Stimulated activated CD8-positive, alpha-beta memory T cell treated with anti-CD3 and anti-CD28 coated beads, Interleukin-2, amount 100 ng/mL, for 1 hour (primary cell): ENCODE measurements at places on chromosomes 5 and 9.

- no peak for DNase-seq
Measured at GRCh38 chr5:29231154-29231553, 1962.3 kb upstream of the CDH6 start.

GRCh38 chr9:72931437-72931836 is 21.4 kb downstream of the ALDH1A1 start:
- no peak for DNase-seq

- DNase-seq = no peak
Measured at GRCh38 chr9:88313364-88314220, 74.7 kb upstream of the SPIN1 start.

DNA sequence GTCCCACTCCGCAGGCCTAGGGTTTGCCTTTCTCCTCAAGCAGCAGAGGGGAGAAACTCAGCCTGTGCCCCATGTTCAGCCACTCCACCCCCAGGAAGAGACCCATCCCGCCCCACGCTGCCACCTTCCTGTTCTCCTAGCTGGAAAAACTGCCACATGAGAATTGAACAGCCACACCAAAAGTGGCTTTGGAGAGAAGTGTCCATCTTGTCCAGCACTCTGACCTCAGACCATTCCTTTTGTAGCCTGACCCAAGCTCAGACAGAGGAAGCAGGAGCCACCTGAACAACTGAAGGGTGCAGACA is 8.3 kb upstream of the SLC25A48 start:
- DNase-seq = no peak

- no peak for DNase-seq
Measured at GRCh38 chr5:528629-529511, 4.6 kb upstream of the SLC9A3 start.

DNA sequence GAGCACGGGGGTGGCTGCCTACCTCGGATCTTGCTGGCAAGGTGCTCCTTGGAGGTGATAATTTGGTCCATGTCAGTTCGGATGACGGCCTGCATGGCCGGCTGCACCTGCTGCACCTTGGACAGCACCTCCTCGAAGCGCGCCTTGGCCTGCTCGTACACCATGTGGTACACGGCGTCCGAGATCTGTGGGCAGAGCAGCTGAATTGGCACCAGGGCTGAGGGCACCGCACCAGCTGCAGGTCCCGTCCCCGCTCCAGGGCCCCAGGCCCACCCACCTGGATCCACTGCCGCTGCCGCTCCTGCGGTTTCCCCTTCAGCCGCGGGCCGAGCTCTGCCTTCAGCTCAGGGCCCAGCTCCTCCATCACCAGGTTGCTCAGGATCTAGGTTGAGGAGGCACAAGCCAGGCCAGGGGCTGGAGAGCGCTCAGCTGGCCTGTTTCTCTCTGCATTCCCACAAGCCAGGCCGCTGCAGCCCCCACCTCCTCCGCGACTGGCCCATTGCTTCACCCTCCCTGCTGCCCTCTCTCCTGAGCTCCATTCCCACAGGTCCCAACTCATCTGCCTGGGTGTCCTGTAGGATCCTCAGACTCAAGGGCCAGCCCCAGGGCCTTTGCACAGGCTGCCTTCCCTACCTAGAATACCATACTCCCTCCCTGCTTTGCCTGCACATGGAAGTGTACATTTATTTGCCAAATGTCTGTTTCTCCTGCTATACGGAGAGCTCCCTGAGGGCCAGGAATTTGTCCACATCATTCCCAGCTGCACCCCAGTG is 65.7 kb downstream of the LRSAM1 start:
- DNase-seq = no peak

GRCh38 chr5:88669371-88670050 is 213.5 kb downstream of the MEF2C start:
- DNase-seq = no peak

GRCh38 chr9:6212722-6213375 is 2.8 kb upstream of the IL33 start:
- no peak for DNase-seq

- DNase-seq = no peak
Measured at GRCh38 chr9:97710356-97711222, 13.4 kb upstream of the XPA start.

DNA sequence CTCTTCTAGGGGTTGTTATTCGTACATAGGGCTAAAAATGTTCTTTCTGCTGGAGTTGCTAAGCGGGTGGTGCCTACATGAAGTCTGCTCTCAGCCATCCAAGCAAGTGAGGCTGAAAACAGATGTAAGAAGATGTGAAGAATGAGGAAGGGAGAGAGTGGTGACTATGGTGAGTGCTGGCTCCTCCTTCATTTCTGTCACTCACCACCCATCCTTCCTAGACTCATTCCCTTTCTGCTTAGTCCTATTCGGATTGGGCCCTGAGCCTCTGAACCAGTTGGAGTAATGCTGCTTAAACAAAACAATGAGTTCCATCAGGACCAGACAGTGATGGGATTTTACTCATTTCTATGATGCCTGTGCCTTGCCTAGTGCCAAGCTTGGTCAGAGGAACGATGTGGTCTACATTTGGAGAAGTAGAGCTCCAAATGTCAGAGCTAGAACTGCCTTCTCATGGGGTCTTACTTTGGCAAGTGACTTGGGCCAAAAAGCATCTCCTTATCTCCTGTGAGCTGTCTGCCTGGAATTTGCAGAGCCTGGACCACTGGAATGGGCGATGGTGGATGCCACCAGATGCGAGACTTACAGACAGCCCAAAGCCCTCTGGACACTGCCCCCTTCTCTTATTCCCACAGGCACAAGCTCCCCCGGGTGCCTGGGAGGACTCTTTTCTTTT is 192.9 kb downstream of the FBXL7 start:
- no peak for DNase-seq

DNA sequence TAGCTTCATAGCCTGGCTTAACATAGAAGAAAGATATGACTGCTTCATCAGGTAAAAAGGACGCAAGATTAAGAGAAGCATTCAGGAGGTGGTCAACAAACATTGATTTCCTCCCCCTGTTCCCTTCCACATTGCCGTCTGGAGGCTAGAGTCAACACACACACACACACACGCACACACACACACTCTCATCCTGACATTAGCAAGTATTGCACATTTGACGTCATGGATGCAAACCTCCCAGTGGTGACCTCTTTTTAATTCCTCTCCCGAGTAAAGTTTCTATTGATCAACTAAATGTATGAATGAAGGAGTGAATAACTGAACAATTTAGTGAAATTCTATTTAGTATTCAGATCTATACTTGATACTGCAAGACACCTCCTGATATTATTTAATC is 332.8 kb downstream of the ELAVL2 start:
- DNase-seq = no peak

GRCh38 chr5:75482482-75482881 is 28.9 kb downstream of the CERT1 start:
- DNase-seq = no peak

DNA sequence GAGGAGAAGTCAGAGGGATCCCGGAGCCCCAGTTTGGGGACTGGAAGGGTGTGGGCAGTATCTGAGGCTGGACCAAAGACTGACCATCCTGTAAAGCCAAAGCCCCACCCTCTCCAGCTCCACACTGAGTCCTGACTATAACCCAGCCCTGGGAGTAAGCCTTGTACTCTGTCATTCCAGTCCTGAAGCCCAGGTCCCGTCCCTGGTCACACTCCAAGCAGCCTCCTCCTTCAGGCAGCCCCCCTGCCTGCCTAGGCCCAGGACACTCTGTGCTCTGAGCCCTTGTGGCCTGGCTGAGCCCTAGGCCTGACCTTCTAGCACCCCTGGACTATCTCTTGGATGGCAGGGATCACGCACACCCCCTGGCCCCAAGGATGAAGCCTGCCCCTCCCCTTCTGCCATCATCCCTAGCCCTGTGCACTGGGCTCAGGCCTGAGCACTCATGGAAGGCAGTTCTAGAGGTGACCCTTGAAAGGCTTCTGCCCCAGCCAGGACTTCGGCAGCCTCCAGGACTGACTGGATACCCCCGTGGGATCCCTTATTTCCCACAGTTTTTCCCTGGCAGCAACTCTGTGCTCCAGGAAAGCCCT is 28.0 kb upstream of the ENHO start:
- no peak for DNase-seq

GRCh38 chr5:90550963-90551362 is 7.6 kb upstream of the ADGRV1 start:
- DNase-seq = no peak

DNA sequence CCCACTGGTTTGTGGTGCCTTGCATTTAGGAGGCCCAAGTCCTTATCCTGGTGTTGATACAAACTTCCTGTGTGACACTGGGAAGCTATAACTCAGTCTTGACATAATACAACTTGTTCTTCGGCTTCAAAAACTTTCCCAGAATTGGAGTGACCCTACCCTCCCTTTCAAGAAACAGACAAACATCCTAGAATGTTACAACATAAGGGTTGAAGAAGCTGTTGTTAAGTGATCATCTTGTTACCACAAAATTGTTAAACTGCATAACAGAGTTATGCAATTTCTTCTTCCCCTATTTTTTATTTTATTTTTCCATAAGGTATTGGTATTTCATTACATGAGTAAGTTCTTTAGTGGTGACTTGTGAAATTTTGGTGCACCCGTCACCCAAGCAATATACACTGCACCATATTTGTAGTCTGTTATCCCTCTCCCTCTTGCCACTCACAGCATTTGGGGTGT is 21.3 kb downstream of the TLR4 start:
- DNase-seq = no peak

DNA sequence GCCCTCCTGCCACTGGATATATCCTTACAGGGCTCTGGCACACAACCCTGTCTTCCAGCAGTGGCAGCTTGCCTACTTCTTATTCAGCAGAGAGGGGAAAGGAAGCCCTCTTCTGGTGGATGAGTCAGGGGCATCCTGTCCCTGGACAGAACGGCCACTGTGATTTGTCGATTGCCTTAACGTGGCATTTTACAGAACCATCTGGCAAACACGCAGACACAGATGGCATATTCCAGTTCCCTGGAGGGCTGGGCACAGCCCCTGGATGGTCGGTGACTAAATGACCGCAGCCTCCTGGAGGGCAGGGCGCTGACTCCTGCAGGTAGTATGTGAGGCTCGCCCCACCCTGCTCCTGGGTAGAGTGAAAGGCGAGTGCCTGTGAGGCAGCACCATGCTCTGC is 62.1 kb downstream of the DCP2 start:
- no peak for DNase-seq

GRCh38 chr5:14429101-14430050 is 152.2 kb upstream of the OTULINL start:
- DNase-seq = no peak

DNA sequence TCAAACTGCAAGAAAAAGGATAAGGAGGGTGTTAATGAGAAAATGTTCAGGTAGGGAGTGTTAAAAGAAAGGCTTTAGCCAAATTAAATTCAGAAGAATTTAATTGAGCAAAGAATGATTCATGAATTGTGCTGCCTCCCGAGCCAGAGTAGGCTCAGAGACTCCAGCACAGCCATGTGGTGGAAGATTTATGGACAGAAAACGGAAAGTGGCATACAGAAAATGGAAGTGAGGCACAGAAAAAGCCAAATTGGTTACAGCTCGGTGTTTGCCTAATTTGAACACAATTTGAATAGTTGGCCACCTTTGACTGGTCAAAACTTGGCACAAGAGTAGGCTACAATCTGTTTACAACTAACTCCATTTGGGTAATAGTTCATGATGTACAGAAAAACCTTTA is 9.6 kb upstream of the SLC30A5 start:
- DNase-seq = no peak

- no peak for DNase-seq
Measured at GRCh38 chr9:124370896-124371582, 44.2 kb downstream of the PSMB7 start.

DNA sequence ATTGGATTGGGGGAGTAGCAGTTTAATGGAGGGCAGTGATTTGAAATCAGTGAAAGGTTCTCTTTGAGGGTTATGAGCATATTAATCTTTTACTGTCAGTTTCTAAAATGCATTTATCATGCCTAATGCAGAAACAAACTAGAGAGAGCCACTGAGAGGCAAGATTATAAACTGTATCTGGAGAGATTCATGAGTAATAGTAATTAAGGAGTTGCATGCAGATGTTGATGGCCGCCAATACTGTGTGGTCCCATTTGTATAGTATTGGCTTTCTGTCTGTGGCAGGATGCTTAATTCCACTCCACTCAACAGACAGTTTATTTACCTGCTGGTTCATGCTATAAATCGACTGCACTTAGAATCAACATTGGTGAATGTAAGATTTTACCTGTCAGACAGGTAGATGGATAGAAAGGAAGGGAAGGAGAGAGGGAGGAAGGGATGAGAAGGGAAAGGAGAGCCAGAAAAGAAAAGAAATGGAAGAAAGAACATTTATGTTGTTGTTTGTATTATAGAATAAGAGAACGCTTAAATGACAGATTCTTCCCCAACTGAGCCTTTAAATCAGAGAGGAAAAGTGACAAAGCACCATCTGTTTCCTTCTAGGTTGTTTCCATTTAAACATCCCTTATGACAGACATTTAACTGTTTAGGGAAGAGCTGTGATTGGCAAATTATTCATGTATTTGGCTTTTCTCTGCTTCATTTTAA is 146.5 kb downstream of the PAM start:
- no peak for DNase-seq

DNA sequence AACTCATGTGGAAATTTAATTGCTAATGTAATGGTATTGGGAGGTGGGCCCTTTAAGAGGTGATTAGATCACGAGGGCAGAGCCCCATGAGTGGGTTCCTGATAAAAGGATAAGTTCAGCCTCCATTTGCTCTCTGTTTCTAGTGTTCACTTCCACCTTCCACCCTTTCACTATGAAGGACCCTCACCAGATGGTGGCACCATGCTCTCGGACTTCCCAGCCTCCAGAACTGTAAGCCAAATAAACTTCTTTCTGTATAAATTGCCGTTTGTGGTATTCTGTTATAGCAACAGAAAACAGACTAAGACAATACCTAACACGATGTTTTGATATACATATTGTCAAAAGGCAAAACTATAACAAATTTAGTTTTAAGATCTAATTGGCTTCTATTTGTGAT is 166.2 kb downstream of the DEPDC1B start:
- DNase-seq = no peak

DNA sequence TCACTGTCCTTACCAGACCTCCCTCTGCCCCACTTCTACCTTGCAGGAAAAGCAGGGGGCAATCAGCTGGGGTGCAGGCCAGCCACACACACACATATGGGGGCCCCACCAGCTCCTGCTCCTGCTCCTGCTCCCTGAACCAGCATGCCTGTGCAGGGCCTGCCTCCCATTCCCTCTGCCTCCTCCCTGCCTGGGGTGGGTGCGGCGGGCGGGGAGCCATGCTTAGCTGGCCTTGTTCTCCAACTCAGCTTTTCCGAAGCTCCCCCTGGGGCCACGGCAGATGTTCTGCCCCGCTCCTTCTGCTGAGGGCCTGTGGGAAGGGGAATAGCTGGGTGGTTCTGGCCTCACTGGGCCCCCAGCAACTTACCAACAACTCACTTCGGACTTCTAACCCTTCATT is 89.8 kb downstream of the ZNF354C start:
- DNase-seq = no peak

DNA sequence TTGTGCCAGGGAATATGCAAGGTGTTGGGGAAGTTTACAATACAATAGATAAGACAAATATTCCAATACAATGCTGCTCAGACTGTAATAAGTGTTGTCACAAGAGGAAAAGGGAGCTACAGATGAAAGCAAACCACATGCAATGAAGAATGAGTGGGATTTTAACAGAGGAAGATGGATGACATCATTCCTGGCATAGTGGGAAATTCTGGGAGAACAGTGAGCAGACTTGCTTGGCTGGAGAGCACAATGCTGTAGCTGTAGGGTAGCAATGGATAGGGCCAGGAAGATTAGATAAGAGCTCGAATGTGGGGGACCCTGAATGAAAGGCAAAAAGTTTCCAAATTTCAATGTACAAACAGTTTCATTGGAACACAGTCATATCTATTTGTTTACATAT is 9.5 kb upstream of the DPYSL3 start:
- no peak for DNase-seq

GRCh38 chr5:66306105-66306843 is 162.2 kb downstream of the SREK1 start:
- no peak for DNase-seq

GRCh38 chr9:122815544-122815943 is 12.8 kb downstream of the PDCL start:
- no peak for DNase-seq
